ENCODE measurements at places on chromosomes 13 and 19.

DNA sequence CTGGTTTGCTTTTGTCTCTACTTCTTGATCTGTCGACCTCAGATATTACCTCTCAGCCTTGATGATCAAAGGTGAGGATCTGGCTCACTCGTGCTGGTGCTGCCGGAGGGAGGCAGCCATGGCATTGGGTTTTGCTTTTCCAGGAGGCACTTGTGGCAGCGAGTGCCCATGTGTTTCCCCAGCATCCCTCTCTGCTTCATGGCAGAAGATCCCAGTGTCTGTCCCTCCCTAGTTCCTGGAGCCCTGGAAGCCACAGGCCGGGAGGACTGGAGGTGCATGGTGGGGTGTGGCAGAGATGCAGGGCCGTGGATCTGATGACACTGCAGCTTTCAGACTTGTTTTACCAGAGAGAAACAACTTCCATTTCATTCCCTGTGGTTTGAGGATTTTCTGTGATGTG, 47.5 kb downstream of the ANKRD10 start:
- no peak for DNase-seq

DNA sequence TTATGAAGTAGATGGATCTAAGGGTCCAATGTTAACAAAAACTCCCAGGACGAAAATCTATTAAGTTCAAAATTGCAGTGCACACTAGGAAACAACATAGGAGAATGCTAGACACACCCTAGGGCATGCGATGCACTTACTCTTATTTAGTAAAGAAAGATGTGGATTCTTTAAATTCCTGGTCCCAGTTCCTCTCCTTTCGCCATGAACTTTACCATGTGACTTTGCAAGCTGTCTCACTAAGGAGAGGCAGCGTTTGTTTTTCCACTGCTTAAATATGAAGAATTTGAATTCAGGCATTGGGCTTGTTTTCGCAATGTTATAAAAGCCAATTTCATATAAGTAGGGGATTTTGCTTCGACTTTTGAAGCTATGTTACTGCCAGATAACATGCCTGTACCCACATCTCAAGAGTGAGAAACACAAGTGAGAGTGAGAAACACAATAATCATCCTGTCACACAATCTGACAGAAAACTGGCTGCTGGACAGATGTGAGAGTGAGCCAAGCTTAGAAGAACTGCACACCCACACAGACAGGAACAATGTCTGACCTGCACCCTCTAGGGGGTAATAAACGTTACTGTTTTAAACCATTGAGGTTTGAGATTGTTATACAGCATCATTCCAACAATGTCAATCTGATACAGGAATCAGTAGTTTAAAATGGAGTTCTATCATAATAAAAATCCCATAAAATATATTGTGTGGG, 1308.4 kb downstream of the SLITRK5 start:
- DNase-seq = no peak

- peak; percentile 96 for DNase-seq
Observed at GRCh38 chr13:112619730-112620631, 32.0 kb upstream of the TUBGCP3 start.

- no peak for DNase-seq
Observed at GRCh38 chr13:26719356-26719945, 41.1 kb downstream of the GPR12 start.

GRCh38 chr19:3064011-3064330, 1.7 kb upstream of the TLE5 start:
- no peak for DNase-seq

- DNase-seq = no peak
Observed at GRCh38 chr19:56759531-56759930, 81.0 kb downstream of the PEG3 start.

DNA sequence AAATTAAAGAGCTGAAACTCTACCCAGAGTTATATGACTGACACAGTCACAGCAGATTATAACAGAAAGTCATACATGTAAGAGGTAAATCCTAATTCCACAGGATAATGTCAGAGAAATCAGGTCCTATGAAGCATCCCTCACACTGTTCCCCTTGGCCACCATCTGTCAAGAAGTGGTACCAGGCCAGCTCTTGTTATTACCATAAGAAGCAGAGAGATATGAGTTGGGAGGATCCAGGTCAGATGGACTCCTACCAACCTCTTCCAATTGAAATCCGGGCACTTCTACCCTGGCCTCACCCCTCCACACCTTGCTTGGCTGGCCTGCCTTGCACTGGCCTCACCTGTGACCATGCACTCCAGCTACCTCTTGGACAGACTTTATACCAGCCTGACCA, 353.2 kb downstream of the DNAJC15 start:
- DNase-seq = no peak

GRCh38 chr19:31518216-31519020, 169.2 kb upstream of the TSHZ3 start:
- no peak for DNase-seq

DNA sequence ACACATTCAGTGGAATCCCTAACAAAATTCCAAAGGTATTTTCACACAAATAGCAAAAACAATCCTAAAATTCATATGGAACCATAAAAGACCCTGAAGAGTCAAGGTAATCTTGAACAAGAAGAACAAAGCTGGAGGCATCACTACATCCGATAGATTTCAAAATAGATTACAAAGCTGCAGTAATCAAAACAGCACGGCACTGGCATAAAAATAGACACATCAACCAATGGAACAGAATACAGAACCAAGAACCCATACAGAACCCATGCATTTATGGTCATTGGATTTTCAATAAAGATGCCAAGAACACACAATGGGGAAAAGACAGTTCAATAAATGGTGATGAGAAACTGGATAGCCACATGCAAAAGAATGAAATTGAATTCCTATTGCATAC, 32.5 kb downstream of the ZNF566 start:
- no peak for DNase-seq

DNA sequence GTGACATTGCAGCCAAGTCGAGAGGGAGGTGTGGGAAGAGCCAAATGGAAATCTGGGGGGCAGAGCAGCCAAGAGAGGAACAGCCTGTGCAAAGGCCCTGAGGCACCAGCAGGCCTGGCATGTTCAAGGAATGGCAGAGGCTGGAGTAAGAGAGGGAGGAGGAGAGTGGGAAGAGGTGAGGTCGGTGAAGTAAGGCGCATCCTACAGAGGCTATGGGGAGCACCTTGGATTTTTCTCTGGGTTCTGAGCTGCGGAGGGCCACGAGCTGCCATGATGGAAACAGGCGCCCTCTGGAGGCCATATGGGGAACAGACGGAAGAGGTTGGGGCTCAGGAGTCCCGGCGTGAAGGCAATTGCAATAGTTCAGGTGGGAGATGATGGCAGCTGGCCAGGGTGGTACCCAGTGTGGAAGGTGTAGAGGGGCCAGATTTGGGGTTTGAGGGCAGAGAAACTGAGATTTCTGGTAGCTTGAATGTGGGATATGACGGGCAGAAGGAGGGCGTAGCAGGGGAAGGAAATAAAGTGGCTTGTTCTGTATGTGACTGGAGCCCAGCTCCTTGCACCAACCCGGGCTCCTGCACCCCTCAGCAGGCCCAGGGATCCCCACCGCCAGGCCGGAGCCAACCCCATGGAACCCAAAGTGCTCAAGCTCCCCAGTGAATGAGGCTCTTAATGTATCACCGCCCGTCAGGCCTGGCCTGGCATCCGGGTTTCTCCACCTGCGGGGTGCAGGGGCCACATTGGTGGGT, 20.5 kb upstream of the STRN4 start:
- DNase-seq = no peak

- DNase-seq = no peak
Observed at GRCh38 chr13:30308548-30308947, 1.2 kb upstream of the KATNAL1 start.

DNA sequence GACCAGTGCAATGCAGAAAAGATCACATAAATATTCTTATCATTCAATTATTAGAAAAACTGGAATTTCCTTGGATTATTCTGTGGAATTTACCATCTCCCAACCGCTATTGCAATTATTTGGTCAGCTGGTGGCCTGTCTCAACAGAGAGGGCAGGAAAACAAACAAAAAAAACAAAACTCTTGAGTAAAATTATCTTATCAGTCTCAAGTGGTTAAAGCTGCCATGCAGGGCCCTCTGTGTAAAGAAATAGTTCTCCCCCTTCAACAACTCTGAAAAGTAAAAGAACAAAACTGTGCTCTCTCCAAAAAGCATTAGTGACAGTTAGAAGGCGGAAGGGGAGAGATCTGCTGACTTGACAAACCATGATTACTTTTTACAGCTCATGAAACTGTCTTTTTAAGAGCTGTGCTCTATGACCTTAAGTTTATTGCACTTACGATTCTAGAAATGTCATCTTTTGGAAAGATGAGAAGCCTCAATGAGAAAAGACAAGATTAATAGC, 152.3 kb downstream of the DLEU7 start:
- no peak for DNase-seq

- DNase-seq = no peak
Observed at GRCh38 chr19:13707915-13708314, 56.4 kb upstream of the MRI1 start.

DNA sequence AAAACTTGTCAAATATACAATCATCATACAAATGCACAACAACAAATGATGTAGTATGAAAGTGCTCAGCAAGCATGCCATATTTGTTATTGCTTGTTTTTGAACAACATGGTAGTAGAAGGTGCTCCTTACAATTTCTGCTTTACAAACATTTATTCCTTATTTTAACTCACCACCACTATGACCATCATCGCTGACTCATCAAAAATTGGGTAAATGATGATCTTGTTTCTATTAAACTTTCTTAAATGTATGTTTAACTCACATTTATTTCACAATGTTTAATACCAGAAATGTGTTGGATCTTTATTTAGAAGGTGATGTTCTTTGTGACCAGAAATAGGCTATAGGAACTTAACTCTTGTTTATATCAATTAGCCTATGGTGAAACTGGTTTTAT, 45.5 kb downstream of the KCNRG start:
- DNase-seq = no peak

DNA sequence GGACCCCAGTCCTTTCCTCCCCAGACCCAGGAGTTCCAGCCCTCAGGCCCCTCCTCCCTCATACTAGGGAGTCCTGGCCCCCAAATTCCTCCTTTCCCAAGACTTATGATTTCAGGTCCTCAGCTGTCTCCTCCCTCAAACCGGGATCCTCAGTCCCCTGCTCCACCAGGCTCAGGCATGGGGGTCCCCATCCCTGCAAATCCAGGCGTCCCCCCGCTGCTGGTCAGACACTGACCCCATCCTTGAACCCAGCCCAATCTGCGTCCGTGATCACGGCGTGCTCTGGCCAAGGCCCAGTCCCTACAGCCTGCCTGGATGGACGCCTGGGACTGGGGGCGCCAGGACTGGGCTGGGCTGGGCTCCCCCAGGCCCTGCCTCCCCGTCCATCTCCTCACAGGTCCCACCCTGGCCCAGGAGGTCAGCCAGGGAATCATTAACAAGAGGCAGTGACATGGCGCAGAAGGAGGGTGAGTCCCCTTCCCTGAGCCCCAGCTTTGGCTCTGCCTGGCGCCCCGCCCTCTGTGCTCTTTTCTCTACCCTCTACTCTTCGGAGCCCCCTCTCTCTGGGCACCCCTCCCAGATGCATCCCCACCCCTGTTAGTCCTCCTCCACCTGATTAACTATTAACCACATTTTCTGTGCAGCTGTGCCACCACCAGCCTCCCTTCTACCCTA, 672 bp downstream of the HPN start:
- no peak for DNase-seq

GRCh38 chr13:48985756-48986155, 10.0 kb downstream of the FNDC3A start:
- DNase-seq = no peak

DNA sequence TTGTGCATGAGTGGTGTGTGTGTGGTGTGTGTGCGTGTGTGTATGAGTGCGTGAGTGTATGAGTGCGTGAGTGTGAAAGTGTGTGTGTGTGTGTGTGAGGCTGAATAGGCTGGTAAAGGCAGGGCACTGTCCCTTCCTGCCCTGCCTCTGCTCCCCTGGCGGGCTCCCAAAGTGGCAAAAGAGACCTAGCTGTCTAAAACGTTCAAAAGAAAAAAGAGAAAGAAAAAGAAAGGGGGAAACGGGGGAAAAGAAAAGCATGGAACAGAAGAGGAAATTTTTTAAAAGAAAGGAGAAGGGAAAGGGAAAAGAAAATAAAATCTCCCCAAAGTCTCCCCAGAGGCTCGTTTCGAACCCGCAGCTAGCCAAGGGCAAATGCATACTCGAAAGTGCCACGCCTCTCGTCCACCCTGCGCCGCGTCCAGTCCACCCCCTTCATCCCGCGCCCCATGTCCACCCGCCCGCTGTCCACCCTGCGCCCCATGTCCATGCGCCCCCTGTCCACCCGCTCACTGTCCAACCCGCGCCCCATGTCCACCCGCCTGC, 37.0 kb upstream of the FLT1 start:
- no peak for DNase-seq

DNA sequence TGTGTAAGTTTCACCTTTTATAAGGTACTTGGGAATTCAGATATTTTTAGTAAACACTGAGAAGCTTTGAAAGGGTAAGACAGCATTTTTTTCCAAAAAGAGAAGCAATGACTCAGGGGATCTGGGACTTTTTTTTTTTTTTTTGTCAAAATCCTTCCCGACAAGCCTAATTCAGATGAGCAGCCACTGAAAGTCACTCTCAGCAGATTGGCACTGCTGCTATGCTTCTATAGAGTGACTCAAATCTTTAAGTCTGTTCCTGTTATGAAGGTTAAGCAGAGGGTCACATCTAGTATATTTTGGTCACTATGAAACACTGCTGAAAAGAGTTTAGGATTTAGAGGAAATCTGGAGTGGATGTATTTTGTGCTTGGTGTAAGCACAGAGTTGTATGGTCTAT, 571.1 kb downstream of the MYO16 start:
- DNase-seq = no peak

DNA sequence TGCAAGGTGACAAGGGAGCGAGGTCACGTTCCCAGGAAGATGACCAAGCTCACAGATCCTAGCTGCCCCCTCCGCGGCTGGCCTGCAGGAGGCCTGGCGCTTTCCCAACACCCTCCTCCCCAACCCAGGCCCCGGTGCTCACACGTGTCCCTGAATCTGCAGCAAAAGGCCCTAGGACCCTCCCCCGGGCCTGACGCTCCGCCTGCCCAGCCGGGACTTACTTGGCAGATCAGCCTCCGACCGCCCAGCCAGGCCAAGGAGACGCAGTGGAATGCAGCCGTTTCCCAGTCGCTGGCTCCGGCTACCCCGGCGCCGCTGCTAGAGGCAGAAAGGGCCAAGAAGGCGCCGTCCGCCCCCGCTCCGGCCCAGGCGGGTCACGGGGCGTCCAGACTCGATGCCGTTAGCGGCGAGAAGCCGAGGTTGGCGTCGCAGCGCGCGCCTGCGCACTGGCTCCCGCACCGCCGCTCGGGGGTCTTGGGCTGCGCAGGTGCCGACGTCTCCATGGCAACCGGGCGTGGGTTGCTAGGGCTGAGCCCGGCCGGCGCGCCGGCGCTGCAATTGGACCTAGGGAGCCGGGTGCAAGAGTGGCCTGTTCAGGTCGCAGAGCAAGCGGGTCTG, at the start of gene PNMA8A:
Gene PNMA8A, minus strand, starts transcription at position 448 of the 618 bp plus-strand sequence. CDS start 528 bp downstream, outside the sequence.
- DNase-seq = peak; percentile 95

DNA sequence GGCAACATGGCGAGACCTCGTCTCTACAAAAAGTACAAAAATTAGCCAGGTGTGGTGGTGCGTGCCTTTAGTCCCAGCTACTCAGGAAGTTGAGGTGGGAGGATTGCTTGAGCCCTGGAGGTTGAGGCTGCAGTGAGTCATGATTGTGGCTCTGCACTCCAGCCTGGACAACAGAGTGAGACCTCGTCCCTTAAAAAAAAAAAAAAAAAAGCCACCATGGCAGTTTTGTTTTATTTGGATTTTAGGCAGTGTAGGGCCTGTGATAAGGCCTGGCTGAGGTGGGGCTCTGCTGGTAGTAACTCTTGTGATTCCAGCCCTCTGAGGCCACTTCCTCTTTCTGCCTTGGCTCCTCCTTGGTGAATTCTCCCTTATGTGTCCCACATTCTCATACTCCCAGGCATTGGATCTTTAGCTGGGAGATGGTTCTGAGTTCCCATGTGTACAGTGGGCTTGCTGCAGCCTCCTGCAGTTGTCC, 39.2 kb downstream of the GATAD2A start:
- DNase-seq = no peak

GRCh38 chr13:44132710-44133109, 240.9 kb upstream of the SERP2 start:
- no peak for DNase-seq
